ENCODE measurements at places on chromosomes 2 and 18. TPM values are rescaled to one million over a fixed set of nuclear protein-coding genes. Genes with fewer than 3 reads are reported as not detected.
A peak's percentile ranks its signal among the peaks of the same experiment; 100 is the strongest.

DNA sequence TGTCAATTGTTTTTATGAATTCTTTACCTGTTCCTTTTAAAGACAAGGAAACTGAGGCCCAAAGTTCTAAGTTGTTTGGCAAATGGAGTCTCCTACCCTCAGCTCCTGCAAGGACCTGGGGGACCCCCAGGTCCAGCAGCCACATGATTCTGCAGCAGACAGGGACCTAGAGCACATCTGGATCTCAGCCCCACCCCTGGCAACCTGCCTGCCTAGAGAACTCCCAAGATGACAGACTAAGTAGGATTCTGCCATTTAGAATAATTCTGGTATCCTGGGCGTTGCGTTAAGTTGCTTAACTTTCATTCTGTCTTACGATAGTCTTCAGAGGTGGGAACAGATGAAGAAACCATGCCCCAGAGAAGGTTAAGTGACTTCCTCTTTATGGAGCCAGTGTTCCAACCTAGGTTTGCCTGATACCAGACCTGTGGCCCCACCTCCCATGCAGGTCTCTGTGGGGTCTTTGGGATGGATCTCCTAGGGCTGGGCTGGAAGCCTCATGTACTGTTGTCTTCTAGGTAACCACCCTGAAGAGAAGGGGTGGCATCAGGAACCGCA lies 5.6 kb upstream of the CENPA start:
- H3K4me1 ChIP-seq, result no peaks in the 10 kb centered on the region
- peaks cover 6% of the 10 kb centered on the region for H3K36me3 ChIP-seq
- no peaks in the 10 kb centered on the region for H3K27me3 ChIP-seq
- DNase-seq, result no peak

Gene NR4A2
- 62.0 TPM for total RNA-seq

GRCh38 chr18:74242438-74243096 lies 49.2 kb downstream of the CYB5A start:
- no peak overlapping the region for H3K4me3 ChIP-seq
- no peaks in the 10 kb centered on the region for H3K36me3 ChIP-seq
- H3K27me3 ChIP-seq, result no peaks in the 10 kb centered on the region
- no peak for DNase-seq
- H3K27ac ChIP-seq, result no peak overlapping the region

GRCh38 chr2:222837643-222838056 lies 23.2 kb upstream of the ACSL3 start:
- no peaks in the 10 kb centered on the region for H3K4me1 ChIP-seq
- H3K36me3 ChIP-seq, result no peaks in the 10 kb centered on the region
- no peak overlapping the region for H3K27ac ChIP-seq
- DNase-seq, result no peak
- H3K4me3 ChIP-seq, result no peak overlapping the region

- H3K36me3 ChIP-seq, result peaks cover 16% of the 10 kb centered on the region
- no peak overlapping the region for H3K27ac ChIP-seq
Measured at GRCh38 chr2:216142540-216142939, 33.4 kb downstream of the XRCC5 start.

DNA sequence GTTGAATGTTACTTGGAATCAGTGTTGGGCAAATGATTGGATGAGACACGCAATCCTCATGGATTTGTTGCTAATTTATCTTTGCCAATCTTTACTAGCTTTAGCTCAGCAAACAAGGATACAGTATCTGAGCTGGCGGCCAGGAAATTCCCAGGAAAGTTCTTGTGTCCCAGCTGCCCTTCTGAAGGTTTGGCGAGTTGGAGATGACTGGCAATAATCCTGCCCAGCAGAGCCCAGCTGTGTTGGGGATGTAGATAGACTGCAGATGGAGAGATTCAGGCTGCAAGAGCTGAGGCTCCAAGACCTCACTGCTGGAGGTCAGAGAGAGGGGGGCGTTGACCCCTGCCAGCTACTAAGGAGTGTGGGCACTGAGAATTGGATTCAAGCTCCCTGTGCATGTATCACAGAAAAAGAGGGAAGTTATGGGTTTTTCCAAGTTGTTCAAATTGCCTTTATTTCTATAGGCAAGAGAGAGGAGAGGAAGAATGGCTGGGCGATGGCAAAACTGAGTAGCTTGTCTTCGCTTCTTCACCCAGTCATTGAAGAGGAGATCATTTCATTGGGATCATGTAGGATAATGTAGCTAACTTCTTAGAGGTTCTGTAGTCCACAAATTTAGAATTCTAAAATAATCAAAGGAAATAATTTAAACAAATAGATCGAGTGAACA lies 506.8 kb upstream of the LRATD1 start:
- H3K36me3 ChIP-seq, result no peaks in the 10 kb centered on the region
- no peak overlapping the region for H3K4me3 ChIP-seq
- DNase-seq, result no peak
- H3K4me1 ChIP-seq, result no peaks in the 10 kb centered on the region

DNA sequence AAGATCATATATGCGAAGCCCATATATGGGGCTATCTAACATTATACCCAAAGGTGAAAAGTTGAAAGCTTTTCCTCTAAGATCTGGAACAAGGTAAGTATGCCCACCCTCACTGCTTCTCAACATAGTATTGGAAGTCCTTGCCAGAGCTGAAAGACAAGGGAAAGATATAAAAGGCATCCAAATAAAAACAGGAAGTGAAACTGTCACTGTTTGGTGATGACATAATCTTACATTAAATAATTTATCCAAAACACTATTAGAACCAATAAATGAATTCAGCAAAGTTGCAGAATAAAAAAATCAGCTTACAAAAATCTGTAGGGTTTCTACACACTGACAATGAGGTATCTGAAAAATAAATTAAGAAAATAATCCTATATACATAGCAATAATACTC lies 205.8 kb downstream of the INSIG2 start:
- no peak overlapping the region for H3K4me3 ChIP-seq
- H3K27me3 ChIP-seq, result no peaks in the 10 kb centered on the region
- no peak overlapping the region for H3K27ac ChIP-seq
- no peaks in the 10 kb centered on the region for H3K36me3 ChIP-seq

Gene STEAP3
- total RNA-seq, result 20.3 TPM

Gene PLCL1
- 11.6 TPM for total RNA-seq

GRCh38 chr2:232338759-232339106 lies 39.8 kb upstream of the ALPP start:
- no peak overlapping the region for H3K4me3 ChIP-seq
- H3K4me1 ChIP-seq, result no peaks in the 10 kb centered on the region
- H3K27ac ChIP-seq, result no peak overlapping the region

Gene C2orf78
- not detected for total RNA-seq

Gene TMEM247
- not detected for total RNA-seq

DNA sequence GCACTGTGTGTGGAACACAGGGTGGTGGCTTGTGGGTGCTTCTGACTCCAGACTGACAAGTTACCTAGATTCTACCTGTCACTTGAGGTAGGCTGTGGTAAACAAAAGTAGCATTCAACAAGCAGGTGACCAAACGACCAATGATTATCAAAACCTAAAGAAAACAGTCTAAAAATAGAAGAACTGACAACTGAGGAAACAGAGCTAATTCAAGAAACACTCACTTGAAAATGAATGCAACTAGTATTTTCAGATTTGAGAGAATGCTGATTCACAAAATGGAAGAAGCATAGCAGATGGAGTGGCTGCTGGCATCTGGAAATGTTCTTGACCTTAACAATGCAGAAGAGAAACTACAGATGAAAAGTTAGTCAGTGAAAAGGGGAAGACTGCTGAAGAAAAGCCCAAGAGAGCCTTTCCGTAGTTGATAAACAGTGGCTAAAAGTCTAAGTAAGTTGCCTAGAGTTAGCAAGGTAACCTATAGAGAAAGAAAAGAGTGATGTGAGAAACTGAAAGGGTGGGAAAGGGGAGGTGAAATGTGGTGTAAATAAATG lies 170.4 kb downstream of the NCK2 start:
- peak; percentile 24 for DNase-seq
- no peaks in the 10 kb centered on the region for H3K27me3 ChIP-seq
- H3K27ac ChIP-seq, result no peak overlapping the region
- no peaks in the 10 kb centered on the region for H3K4me1 ChIP-seq

DNA sequence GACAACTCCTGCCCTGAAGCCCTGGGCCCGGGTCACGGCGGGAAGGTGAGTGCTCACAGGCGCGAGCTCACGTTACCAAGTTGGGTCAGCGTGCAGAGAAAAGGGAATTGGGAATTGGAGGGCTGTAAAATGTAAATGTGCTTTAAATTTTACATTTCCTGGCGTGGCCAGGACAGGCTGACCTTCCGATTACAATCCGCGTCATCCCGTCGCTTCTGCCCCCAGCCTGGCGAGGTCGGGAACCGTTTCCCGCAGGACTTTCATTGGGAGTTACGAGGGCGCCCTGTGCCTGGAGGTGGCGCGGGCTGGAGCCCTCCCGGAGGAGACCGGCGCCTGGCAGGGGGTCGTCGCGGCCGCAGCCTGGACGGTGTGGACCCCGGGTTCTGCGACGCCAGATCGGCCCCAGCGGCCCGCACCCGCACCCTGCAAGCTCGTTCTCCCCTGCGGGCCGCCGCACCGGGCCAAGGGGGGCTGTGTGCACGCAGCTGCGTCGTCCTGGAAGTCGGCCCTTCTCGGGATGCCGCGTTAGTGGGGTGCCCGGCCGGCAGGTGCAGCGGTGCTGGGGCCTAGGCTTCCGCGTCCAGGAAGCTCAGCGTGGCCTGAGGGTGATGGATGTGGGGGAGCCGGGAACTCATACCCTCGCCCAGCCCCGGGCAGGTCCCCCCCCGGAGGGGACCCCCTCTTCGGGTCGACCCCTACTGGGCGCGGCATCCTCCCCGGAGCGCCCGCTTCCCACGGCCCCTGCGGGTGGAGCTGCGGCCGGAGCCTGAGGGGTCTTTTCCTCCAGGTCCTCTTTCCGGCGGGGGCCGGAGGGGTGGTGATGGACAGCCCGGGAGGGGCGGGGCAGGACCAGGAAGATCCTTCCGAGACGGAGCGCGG lies 63.9 kb downstream of the LRRFIP1 start:
- DNase-seq, result peak; percentile 85
- peak overlapping the region; percentile 11 for H3K4me3 ChIP-seq
- H3K36me3 ChIP-seq, result no peaks in the 10 kb centered on the region
- peak overlapping the region; percentile 81 for H3K27ac ChIP-seq
- H3K4me1 ChIP-seq, result peaks cover 7% of the 10 kb centered on the region
- H3K27me3 ChIP-seq, result no peaks in the 10 kb centered on the region

DNA sequence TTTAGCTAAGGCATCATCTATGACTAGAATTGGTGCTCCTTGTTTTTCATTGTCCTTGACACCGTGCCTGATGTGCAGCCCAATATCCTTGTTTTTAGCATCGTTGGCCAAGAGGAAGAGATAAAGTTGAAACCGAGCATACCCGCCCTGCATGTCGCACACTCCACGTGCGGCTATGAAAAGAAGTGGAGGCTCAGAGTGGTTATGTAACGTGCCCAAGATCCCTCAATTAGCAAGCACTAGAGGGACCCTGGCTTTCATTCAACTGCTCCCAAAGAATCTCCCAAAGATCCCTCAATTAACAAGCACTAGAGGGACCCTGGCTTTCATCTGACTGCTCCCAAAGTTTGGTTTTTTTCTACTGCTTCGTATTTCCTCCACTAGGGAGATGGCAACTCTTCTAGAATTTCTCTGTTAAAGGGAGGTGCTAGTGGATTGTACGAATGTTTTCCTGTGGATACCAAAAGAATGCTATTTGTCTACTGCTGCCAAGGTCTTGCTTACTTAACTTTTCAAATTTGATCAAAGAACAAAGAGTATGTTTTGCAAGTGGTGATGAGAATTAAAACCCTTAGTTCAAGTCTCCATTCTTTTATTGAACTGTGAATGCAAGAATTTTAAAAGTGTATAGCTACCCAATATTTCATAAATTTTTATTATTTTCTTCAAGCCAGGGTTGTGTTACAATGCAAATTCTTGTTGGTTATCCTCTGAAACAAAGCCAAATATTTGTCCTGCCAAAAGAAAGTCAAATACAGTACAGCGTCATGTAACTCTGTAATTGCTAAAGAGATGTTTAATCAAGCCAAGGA lies 92.1 kb downstream of the AOX1 start:
- H3K27ac ChIP-seq, result no peak overlapping the region
- H3K36me3 ChIP-seq, result no peaks in the 10 kb centered on the region
- no peaks in the 10 kb centered on the region for H3K27me3 ChIP-seq
- H3K4me1 ChIP-seq, result no peaks in the 10 kb centered on the region
- no peak for DNase-seq

DNA sequence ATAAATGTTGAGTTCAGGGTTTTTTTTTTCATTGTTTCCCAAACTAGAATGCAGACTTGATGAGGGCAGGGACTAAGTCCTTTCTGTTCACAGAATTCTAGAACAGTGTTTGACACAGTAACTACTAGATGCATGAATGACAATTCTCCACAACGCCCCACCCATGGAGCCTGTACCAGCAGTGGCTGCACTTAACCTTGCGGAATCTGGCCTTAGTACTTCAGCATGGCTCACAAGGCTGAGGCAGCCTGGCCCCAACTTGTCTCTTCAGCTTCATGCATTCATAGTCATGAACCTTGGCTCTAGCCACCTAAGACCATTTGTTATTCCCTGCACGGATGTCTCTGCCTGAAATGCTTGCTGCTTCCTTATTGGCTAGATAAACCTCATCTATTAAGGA lies 29.5 kb upstream of the MSGN1 start:
- no peaks in the 10 kb centered on the region for H3K36me3 ChIP-seq
- no peak overlapping the region for H3K27ac ChIP-seq
- no peaks in the 10 kb centered on the region for H3K27me3 ChIP-seq
- no peak for DNase-seq

Gene POTEF
- total RNA-seq, result 0.24 TPM

Gene CTAGE1
- not detected for total RNA-seq

GRCh38 chr2:109423556-109424359 lies 190.0 kb downstream of the SEPTIN10 start:
- H3K27ac ChIP-seq, result no peak overlapping the region
- DNase-seq, result peak; percentile 38
- no peak overlapping the region for H3K4me3 ChIP-seq
- H3K4me1 ChIP-seq, result peaks cover 4% of the 10 kb centered on the region
- H3K27me3 ChIP-seq, result no peaks in the 10 kb centered on the region
- peaks cover 2% of the 10 kb centered on the region for H3K36me3 ChIP-seq

GRCh38 chr18:79816092-79816491 lies 18.4 kb downstream of the KCNG2 start:
- H3K4me1 ChIP-seq, result no peaks in the 10 kb centered on the region
- no peak for DNase-seq
- no peak overlapping the region for H3K4me3 ChIP-seq
- no peaks in the 10 kb centered on the region for H3K27me3 ChIP-seq

GRCh38 chr18:46809145-46809544 lies 52.3 kb upstream of the ST8SIA5 start:
- H3K4me1 ChIP-seq, result no peaks in the 10 kb centered on the region
- H3K36me3 ChIP-seq, result no peaks in the 10 kb centered on the region
- no peak overlapping the region for H3K4me3 ChIP-seq
- no peak for DNase-seq
- no peak overlapping the region for H3K27ac ChIP-seq

All from aorta (tissue), 5 donors.